ENCODE measurements at places on chromosomes 1 and 21.

GRCh38 chr21:42679319-42680057 lies 26.1 kb downstream of the PDE9A start:
- no peak for DNase-seq

- no peak for DNase-seq
These were observed 14.2 kb downstream of the KCNA2 start for GRCh38 chr1:110591956-110592355.

GRCh38 chr1:216827251-216827650 lies 104.0 kb upstream of the ESRRG start:
- DNase-seq = no peak

GRCh38 chr1:164561472-164561871 lies 2.5 kb downstream of the PBX1 start:
- DNase-seq = no peak

GRCh38 chr1:236623371-236624166 lies 19.3 kb upstream of the HEATR1 start:
- DNase-seq = no peak

- no peak for DNase-seq
These were observed 53.6 kb upstream of the HP1BP3 start for GRCh38 chr1:20840731-20841130.

- DNase-seq = no peak
These were observed 49.6 kb downstream of the WDR64 start for GRCh38 chr1:241701483-241702295.

- DNase-seq = no peak
These were observed 14.3 kb upstream of the EDN2 start for GRCh38 chr1:41498804-41499203.

- DNase-seq = no peak
These were observed 119.5 kb downstream of the HMCN1 start for GRCh38 chr1:185853739-185854138.

DNA sequence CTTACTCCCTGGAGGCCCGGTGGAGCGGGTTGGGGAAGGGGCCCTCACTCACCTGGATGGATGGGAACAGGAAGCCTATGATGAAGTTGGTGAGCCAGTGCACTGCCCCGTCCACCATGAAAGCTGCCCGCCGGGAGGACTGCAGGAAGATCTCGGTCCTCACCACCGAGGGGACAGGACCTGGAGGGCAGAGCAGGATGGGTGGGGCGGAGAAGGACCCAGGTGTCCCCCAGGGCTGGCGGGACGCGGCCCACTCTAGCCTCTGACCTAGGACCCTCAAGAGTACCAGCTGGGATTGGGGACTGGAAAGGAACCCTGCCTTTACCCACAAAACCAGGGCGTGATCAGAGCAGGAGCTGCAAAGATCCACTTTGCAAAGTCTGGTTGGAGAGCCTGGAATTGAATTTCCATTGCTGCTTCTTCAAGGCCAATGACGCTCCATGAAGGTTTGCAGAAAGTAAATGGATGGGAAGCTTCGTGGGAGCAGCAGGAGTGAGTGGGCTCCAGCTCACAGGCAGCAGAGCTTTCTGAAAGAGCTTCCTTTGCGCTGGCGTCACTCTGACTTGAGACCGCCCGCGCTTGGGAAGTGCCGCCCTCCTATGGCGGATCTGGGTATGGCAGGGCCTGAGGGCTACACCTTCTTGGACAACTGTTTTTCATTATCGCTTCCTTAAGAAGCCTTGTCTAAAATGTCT lies 21.4 kb downstream of the SLC2A7 start:
- peak; percentile 86 for DNase-seq

- no peak for DNase-seq
These were observed 56.4 kb downstream of the COL18A1 start for GRCh38 chr21:45461369-45461750.

DNA sequence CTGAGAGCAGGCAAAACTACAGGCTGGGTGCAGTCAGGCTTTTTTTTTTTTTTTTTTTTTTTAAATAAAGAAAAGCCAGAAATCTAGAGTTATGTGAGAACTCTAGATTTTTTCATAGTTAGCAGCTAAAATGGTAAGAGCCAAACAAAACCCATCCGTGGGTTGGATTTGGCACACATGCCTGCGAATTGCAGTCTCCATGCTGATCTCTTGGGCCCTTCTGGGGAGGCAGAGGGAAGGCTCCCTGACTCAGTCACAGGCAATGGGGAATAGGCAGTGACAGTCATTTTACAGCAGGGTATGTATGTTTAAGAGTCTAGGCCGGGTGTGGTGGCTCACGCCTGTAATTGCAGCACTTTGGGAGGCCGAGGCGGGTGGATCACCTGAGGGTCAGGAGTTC lies 2.6 kb downstream of the TXLNA start:
- no peak for DNase-seq

GRCh38 chr21:40014394-40014793 lies 147.2 kb downstream of the PCP4 start:
- no peak for DNase-seq

GRCh38 chr1:18849261-18849711 lies 10.2 kb downstream of the TAS1R2 start:
- no peak for DNase-seq

DNA sequence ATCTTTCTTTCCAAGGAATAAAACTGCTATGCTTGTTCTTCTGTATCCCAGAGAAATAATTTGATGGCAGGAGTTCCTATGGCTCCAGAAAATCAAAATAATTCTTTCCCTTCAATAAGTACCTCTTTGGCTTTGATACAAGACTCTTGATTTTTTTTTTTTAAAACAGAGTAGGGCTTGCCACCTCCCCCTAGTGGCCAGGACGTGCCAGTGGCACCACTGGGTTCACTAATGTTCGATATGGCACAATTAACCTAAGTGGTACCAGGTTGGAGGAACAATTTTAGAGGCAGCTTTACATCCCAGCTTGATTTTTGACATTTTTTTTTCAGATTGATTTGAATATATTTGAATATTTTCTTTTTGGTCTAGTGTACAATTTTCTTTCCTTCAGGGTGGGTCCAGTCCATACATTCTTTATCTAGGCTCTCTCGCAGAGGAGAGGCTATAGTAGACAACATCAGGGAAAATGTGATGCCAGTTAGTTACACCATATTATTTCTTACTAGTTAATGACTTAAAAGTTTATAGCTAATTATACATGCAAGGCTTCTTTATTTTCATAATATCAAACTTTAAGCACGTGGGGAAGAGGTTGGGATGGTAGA lies 330.9 kb downstream of the S1PR1 start:
- DNase-seq = no peak

DNA sequence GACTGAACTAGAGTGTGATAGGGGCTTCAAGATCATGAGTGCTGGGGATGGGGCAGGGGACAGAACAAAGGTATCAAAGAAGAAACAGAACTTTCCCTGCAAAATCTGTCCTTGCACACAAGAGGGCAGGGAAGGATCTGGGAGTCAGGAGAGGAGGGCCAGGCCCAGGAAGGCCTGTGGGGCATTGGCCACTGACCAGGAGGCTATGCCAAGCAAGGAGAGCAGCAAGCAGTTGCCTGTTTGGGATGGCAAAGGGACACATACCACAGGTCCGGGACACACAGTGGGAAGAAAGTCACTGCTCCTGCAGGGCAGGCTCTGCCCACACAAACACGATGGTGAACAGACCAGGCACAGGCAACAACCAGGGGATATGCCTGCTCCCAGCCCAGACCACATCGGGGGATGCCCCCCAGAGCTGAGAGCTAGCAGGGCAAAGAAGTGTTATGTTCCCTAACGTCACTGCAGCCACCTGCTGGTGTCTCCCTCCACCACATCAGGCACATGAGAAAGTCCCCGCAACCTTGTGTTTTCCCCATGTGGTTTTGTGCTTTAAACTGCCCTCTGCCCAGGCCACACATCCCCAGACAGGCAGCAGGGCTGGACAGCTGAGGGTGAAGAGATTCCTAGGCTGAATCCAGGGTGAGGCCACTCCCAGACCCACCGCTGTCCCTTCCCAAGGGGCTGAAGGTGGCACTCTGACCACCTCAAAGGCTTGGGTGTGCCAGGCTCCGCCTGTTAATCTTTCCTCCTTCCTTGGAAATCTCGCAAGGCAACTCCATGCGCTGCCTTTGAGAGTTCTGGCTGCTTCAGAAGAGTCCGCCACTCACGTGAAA lies 53.6 kb downstream of the KIF21B start:
- no peak for DNase-seq

- DNase-seq = no peak
These were observed 54.5 kb downstream of the ATP1B1 start for GRCh38 chr1:169160845-169161495.

- no peak for DNase-seq
These were observed 397.2 kb downstream of the OMA1 start for GRCh38 chr1:58149271-58149812.

GRCh38 chr1:33267468-33268205 lies 11.3 kb downstream of the ZNF362 start:
- no peak for DNase-seq

- peak; percentile 96 for DNase-seq
These were observed at the start of gene PPP1R15B for GRCh38 chr1:204411451-204412204. PPP1R15B (minus strand) TSS chr1:204411817; CDS start chr1:204411411, 406 bp downstream.

- no peak for DNase-seq
These were observed 3.1 kb downstream of the ILDR2 start for GRCh38 chr1:166972193-166972592.

- DNase-seq = no peak
These were observed 74.6 kb downstream of the SCCPDH start for GRCh38 chr1:246798606-246799496.

- DNase-seq = no peak
These were observed 35.7 kb upstream of the KDM4A start for GRCh38 chr1:43614211-43614610.

DNA sequence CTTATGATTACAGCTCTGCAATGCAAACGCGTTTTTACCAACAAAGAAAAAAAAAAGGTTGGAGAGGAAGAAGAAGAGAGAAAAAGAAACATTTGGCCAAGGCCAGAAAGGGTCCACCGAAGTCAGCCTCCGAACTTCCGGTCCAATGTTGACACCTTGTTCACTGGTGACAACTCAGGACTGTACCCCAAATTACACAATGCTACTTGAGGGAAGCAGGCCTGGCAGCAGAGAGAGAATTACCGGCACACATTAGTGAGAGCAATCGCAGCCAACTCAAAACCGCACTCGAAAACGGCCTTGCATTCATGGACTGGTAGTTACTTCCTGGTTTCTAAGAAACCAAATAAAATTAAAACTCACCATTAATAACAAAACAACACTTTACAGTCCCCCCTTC lies 652.5 kb downstream of the KIF26B start:
- DNase-seq = no peak

- no peak for DNase-seq
These were observed 93.0 kb downstream of the ATP6V1G3 start for GRCh38 chr1:198447468-198447867.

- no peak for DNase-seq
These were observed 13.7 kb downstream of the PTPN22 start for GRCh38 chr1:113857776-113858175.

GRCh38 chr1:2043886-2044285 lies 6.3 kb upstream of the PRKCZ start:
- no peak for DNase-seq

DNA sequence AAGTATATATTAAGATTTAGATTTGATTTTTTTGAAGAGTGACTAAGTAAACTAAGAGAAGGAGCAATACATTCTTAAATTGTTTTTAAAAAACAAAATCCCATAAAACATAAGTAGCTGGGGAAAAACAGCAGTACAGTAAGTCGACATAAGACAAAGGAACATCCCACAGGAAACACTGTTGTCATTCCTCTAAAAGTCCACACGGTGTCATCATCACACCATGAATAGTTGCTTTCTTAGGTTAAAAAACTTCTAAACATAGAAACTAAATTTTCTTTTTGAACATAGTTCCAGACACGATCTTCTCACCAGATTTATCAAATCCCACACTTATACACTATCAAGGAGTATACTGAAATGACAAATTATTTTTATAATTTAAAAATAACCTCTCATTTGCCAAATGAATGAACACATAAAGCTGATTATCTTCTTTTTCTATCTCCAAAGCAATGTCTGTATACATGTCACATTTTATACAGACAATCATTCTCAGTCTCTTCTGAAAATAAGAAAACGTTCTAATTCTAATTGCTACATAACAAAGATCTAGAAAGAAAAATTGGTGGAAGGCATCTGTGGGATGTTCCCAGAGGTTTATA lies 15.8 kb downstream of the ODF2L start:
- DNase-seq = peak; percentile 60

- DNase-seq = no peak
These were observed 16.8 kb downstream of the PLA2G5 start for GRCh38 chr1:20086800-20087199.

DNA sequence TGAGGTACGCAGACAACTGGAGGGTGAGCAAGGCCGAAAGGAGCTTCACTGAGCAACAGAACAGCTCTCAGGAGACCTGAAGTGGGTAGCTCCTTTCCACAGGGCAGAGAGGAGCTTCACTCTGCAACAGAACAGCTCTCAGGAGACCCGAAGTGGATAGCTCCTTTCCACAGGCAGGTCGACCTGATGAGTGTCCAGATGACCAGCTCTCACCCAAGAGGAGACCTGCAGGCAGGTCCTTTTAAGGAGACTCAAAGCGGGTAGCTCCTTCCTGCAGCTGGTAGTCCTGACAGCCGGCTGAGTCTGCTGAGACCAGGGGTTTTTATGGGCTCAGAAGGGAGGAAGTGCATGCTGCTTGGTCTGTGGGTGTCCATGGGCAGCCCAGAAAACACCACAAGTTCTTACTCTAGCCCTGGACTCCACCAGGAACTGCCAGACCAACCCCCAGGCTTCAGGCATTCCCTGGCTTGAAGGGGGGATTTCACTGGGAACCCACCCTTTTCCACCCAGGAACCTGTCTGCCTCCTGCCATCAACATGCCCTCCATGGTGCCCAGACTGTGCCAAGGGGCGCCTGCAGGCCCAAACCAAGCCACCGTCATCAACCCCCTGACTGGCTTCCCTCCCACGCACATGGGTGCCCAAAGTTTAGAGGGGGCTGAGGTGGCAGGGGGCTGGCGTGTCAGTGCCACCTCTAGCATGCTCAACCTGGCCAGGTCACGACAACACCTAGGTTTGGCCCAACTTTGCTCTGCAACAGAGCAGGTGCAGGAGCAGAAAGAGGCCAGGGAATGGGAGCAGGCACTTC lies 43.6 kb downstream of the ZBTB8OS start:
- DNase-seq = no peak

DNA sequence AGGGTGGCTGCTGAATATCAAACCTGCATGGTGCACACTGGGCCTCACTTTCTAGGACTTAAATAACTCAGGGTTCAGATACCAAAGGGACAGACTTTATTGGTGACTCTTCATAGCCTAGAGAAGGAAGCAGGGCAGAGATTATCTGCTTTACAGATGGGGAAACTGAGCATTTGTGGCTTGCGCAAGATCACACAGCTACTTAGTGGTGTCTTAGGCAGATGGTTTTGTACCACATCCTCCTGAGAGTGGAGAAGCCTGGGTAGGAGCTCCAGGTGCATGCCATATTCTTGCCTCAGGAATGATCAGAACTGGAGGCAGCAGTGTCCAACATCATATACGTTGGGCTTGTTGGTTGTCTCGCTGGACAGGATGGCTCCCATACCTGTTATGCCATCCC lies 6.8 kb upstream of the DPH2 start:
- no peak for DNase-seq

- no peak for DNase-seq
These were observed 7.1 kb upstream of the UBXN10 start for GRCh38 chr1:20178634-20179370.

- no peak for DNase-seq
These were observed 426.3 kb upstream of the CHRM3 start for GRCh38 chr1:238960071-238960470.
